ENCODE measurements at places on chromosomes 6 and 20.

- DNase-seq, result no peak
Observed at GRCh38 chr6:152170702-152171667, 363.5 kb downstream of the ESR1 start.

GRCh38 chr6:160756871-160757270 lies 54.8 kb downstream of the PLG start:
- DNase-seq, result peak; percentile 57

GRCh38 chr6:49054311-49054710 lies 408.7 kb downstream of the MMUT start:
- no peak for DNase-seq

GRCh38 chr6:167589615-167589940 lies 237.1 kb upstream of the AFDN start:
- DNase-seq, result no peak

- DNase-seq, result no peak
Observed at GRCh38 chr6:1762203-1762602, 152.5 kb downstream of the FOXC1 start.

GRCh38 chr6:79755967-79756366 lies 124.8 kb downstream of the SH3BGRL2 start:
- DNase-seq, result no peak
